Mesothelial cell of epicardium (in vitro differentiated cells): ENCODE measurements at places on chromosomes 6 and 20. TPM values are rescaled to one million over a fixed set of nuclear protein-coding genes. Genes with fewer than 3 reads are reported as not detected.

GRCh38 chr6:116165596-116165995 lies 39.7 kb upstream of the COL10A1 start:
- no peak for DNase-seq

DNA sequence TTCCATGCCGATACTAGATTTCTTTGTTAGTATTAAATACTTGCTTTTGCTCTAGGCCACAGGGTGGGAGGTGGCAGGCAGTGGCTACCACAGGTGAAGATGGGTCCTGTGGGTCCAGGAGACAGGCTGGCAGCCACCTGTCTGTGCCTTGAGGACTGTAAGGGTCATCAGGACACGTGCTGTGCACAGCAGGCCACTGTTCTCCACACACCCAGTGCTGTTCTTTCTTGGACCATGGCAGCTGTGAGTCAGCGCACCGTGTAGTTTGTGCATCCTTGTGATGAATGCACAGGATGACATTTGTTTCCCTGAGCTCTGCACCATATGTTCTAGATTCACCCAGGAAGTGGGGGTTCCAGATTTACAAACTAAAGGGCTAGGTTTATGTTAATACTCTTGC lies 317.0 kb downstream of the ZFAND3 start:
- DNase-seq, result no peak

- no peak for DNase-seq
These were observed 39.9 kb downstream of the YTHDF1 start for GRCh38 chr20:63176034-63176426.

GRCh38 chr6:43016176-43016942 lies 2.3 kb downstream of the KLHDC3 start:
- no peak for DNase-seq

DNA sequence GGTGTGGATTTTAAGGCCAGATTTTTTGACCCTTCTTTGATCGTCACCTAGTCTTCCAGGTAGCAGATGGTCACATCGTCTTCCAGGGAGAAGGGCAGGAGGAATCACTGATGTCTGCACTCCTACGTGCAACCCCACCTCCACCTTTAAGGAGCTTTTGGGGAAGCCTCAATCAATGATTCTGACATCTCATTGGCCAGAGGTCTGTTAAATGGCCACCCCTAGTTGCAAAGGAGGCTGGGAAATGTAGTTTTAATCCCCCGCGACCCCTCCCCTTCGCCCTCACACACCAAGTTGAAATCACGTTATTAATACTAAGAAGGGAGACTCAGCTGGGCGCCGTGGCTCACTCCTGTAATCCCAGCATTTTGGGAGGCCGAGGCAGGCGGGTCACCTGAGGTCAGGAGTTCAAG lies 151.4 kb downstream of the BCAS1 start:
- no peak for DNase-seq

GRCh38 chr20:11234181-11234580 lies 560.4 kb upstream of the JAG1 start:
- no peak for DNase-seq

Gene OPRM1
- not detected in 3 replicates for total RNA-seq

Gene OR2B6
- total RNA-seq, result not detected in 3 replicates
